ENCODE measurements at places on chromosomes 2 and 18. TPM values are rescaled to one million over a fixed set of nuclear protein-coding genes. Genes with fewer than 3 reads are reported as not detected.
A peak's percentile ranks its signal among the peaks of the same experiment; 100 is the strongest.

GRCh38 chr2:182973441-182974352, 64.6 kb downstream of the NCKAP1 start:
- no peak for DNase-seq

DNA sequence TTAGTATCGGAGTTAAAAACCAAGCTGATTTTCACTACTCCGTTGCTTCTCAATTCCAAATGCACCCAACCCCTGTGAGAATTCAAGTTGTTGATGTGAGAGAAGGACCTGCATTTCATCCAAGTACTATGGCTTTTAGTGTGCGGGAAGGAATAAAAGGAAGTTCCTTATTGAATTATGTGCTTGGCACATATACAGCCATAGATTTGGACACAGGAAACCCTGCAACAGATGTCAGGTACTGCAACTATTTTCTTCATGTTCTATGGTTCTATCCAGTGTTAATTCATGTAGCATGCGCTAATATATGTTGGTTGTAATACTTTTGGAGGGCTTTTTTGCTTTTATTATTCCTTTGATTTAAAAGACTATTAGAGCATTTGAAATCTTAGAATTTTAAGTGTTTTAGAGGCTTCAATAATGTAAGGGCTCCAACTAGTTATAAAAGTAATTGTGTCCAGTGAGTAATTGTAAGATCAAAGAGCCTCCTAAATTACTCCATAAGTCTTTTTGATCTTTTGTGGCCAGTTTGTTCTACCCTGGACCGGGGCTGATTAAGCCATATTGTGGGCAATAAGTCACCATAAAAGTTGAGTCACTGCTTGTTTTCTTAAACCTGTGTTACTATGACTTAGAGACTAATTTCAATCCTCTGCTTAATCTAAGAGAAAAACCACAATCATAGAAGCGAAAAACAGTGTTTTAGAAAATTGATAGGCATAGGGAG, 22.9 kb downstream of the DSG4 start:
- DNase-seq, result no peak

DNA sequence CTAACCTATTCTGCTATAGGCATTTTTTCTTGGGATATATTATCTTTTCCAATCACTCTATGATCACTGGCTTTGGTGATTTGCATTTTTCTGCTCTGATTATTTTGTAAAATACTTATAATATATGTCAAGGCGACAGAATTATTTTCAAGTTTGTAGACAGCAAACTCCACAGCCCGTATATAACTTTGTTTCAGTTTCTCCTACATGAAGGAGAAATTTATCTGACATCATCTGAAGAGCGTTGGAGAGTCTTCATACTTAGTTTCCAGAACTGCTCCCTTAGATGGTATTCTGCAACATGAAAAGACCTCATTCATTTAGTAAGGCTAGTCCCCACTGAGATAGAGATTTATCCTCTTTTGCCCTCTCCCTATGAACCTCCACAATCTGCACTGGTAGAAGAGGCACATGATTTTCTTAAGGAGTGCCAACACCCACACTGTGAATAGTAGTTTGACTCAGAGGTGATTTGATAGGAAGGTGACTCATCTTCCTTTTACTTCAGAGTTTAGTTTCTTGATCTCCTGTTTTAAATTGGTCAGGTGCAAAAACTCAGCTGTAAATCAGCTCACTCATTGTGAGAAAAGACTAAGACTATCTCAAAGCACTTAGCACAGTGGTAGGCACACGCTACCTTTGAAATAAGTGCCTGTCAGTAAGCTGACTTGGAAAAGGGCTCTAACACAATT, 1848.6 kb upstream of the CELF4 start:
- peak; percentile 82 for DNase-seq

GRCh38 chr2:238225911-238226697, 13.7 kb downstream of the HES6 start:
- DNase-seq, result peak; percentile 40

DNA sequence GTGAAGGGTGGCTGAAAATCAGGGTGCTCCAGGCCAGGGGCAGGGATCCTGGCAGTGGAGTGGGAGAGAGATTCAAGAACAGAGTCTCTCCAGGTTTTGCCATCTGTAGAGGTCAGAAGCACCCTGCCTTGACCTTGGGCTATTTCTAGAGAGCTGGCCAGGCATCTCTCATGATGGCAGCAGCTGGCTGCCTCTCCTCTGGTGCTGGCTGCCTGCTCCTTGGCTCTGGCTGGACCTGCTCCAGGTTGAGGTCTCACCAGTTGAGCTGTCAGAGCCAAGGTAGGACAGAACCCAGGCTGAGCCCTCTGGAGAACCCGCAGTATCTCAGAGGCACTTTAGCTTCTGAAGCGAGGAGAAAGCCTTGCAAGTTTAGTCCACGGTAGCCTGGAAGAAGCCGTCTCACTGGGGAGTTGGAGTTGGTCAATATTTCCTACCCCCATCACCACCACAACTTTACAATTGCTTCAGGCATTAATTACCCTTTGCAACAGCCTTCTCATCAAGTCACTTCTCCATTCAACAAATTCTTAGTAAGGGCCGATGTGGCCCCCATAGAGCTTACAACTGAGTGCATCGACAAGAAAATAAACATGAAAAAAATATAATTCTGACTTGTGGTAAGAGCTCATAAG, 25.6 kb downstream of the GNLY start:
- no peak for DNase-seq

DNA sequence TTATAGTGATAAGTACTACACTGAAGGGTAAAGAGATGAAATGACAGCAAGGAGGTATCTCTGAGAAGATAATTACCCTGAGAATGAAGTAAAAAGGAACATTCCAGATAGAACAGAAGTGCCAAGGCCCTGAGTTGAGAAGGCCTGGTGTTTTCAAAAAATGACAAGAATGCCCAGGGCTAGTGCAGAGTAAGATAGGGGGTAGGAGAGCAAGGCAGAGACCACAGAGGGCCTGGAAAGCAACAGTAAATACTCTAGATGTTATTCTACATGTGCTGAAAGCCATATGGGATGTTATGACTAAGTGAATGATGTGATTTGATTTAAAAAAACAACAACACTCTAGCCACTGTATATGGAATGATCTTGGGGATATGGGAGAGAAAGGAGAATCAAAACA, 52.3 kb downstream of the BAZ2B start:
- DNase-seq, result peak; percentile 40

DNA sequence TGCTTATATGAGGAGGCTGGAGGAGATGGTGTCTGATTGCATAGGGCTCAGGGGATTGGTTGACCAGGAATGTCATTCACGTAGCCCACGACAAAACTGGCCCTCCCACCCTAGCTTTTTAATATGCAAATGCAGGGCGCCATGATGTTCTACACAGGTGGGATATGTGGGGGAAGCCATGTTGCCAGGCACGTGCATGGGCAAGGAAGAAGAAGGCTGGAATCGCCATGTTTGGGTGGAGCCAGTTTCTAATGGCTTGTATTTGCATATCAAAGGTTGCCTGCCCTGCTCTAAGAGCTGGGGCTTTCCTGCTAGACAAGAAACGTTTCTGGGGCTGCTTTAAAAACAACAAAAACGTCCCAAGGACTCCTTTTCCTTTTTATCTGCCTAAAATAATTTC, 26.5 kb upstream of the LINC00305 start:
- DNase-seq, result no peak

- no peak for DNase-seq
Measured at GRCh38 chr2:42274863-42275262, 86.2 kb downstream of the COX7A2L start.

GRCh38 chr2:208134928-208135586, 5.4 kb upstream of the CRYGC start:
- DNase-seq, result no peak

- DNase-seq, result peak; percentile 49
Measured at GRCh38 chr18:36419188-36419899, 121.8 kb downstream of the FHOD3 start.

GRCh38 chr2:3490191-3491170, 28.9 kb downstream of the ADI1 start:
- DNase-seq, result no peak

- DNase-seq, result no peak
Measured at GRCh38 chr2:163658556-163658955, 77.3 kb downstream of the FIGN start.

DNA sequence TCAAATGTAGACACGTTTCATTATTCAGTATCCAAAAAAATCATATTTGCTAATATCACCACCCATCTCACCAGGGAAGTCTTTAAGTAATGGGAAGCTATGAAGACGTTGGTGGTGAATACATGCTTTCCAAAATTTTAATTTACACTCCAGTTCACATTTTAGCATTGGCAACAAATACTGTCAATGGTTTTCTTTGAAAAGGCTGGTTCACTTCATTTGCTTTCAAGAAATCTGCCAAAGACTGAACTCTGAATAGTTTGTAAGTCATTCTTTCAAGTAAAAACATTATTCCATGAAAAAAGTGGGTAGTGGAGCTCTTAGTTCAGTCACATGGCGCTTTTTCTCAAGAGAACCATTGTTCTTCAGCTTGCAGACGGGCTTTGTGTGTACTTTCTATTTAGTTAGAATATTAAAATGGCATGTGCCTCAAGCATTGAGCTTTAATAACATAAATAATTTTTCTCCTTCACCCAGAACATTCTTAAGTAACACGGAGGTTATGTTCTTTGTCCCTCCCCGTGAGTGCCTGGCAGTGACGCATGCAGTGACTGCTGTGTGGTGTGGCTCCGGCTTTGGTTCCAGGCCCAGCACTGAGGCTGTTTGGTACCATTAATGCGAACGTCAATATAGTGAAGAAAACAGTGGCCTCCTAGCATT, 300.0 kb upstream of the HDAC4 start:
- DNase-seq, result no peak

GRCh38 chr18:50401888-50402287, 27.0 kb downstream of the SKA1 start:
- peak; percentile 7 for DNase-seq

GRCh38 chr2:235945608-235946140, 222.5 kb downstream of the GBX2 start:
- DNase-seq, result no peak

- DNase-seq, result no peak
Measured at GRCh38 chr2:59254279-59254678, 1013.2 kb upstream of the FANCL start.

DNA sequence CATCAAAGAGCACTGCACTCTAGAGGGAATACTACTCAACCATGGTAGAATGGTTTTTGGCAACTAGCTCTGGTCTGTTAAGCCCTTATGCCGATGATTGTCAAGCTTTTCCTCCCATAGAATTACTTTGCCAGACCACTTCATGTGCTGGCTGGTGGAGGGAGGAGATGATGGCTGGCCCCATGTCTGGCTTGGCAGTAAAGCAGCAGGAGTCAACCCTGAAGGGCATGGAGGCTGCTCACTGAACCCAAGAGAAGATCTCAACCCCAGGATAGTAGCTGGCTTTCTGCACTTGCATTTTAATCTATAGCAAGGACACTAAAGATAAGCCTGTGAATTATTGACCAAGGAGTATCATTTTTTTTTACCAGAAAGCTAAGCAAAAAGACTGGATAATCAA, 309.9 kb downstream of the PIEZO2 start:
- no peak for DNase-seq

DNA sequence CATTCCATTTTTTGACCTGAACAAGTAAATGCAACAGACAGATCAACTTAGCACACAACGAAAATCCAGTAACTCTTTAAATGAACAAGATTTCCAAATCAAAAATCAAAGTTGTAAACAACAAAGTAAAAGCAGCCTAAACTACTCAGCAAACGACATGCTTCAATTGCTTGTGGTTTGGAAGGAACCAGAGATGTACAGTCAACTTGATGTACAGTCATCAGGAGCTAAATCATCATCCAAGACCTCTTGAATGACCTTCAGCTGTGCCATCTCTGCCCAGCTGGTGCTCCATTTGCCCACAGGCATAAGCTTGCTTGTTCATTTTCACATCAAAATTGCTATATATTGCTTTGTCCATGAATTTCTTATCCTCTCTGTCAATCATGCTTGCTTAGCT, 109.8 kb downstream of the UPP2 start:
- DNase-seq, result no peak

The REG3A gene
- polyA plus RNA-seq, result not detected

The CCDC85A gene
- 1.5 TPM for polyA plus RNA-seq

The ALK gene
- polyA plus RNA-seq, result not detected

The RNF125 gene
- 0.09 TPM for polyA plus RNA-seq

The DLX2 gene
- polyA plus RNA-seq, result 0.44 TPM

The TMEM17 gene
- 1.2 TPM for polyA plus RNA-seq

The PLEKHH2 gene
- 3.3 TPM for polyA plus RNA-seq
